ENCODE measurements at places on chromosomes 12 and 14. TPM values are rescaled to one million over a fixed set of nuclear protein-coding genes. Genes with fewer than 3 reads are reported as not detected.

- no peak for DNase-seq
These were observed 223.4 kb downstream of the PCNX1 start for GRCh38 chr14:71130491-71131179.

GRCh38 chr12:57736741-57737466 lies 1.6 kb downstream of the AGAP2 start:
- DNase-seq = no peak

- no peak for DNase-seq
These were observed 89.0 kb downstream of the SH2B3 start for GRCh38 chr12:111494676-111495075.

GRCh38 chr12:101564912-101565311 lies 29.9 kb upstream of the MYBPC1 start:
- no peak for DNase-seq

DNA sequence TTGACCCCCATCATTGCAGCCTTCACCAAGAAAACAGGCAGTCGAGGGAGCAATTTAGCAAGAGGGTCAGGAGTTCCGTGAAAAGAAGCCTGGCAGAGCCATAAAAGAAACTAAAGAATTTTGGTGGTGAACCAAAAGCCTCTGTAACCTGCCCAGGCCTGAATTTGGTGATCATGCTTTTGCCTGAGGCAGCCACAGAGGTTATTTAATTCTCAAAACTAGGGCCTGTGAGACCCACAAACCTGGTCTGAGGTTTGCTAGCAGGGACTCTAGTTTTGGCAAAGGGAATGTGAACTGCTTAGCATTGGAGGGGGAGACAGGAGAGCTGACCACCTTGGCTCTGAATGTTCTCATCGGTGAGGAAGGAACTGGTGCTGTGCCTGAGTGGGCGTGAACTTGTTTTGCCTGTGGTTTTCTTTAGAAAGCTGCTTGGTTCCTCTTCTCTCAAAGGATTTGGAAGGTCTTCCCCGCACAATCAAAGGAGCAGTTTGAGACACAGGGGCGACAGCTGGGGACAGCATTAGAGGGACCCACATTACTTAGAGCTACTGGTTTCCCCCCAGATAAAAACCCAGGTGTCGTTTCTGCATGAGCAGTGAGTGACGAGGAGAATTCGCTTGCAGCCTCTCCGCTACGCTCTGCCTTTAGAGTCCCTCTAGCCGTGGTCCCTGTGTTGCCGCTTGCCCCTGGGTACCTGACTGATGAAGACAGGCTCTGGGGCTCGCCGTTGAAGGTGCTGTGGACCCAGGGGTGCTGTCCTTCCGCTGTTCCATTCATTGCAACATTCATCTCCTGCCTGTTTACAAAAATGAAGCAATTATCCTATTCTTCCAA lies 12.6 kb upstream of the WNT5B start:
- DNase-seq = no peak

DNA sequence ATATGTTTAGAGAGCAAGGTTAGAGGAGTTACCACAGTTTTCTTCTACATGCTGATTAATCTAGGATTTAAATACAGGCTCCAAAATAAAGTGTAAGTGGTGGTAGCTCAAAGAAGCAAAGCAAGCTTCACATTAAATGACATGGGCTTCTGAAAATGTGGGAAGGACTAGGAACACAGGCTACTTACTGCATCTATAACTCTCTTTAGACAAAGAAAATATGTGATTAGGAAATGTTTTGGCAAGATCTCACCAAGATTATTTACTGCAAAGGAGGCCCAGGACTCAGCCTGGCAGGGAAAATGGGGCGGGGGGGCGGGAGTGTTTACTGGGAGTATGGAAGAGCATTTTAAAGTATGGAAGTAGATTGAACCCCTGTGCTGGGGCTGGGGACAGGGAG lies 39.4 kb downstream of the ETV6 start:
- DNase-seq = no peak

GRCh38 chr14:106308839-106309389 lies 782.5 kb downstream of the TMEM121 start:
- peak; percentile 80 for DNase-seq

DNA sequence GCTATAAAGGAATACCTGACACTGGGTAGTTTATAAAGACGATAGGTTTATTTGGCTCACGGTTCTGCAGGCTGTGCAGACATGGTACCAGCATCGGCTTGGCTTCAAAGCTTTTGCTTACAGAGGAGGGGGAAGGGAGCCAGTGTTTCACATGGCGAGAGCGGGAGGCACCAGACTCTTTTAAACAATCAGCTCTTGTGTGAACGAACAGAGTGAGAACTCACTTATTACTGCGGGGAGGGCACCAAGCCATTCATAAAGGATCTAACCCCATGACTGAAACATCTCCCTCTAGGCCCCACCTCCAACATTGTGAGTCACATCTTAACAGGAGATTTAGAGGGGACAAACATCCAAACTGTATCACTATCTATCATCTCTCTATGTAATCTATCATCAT lies 227.4 kb downstream of the TMEM132D start:
- no peak for DNase-seq

DNA sequence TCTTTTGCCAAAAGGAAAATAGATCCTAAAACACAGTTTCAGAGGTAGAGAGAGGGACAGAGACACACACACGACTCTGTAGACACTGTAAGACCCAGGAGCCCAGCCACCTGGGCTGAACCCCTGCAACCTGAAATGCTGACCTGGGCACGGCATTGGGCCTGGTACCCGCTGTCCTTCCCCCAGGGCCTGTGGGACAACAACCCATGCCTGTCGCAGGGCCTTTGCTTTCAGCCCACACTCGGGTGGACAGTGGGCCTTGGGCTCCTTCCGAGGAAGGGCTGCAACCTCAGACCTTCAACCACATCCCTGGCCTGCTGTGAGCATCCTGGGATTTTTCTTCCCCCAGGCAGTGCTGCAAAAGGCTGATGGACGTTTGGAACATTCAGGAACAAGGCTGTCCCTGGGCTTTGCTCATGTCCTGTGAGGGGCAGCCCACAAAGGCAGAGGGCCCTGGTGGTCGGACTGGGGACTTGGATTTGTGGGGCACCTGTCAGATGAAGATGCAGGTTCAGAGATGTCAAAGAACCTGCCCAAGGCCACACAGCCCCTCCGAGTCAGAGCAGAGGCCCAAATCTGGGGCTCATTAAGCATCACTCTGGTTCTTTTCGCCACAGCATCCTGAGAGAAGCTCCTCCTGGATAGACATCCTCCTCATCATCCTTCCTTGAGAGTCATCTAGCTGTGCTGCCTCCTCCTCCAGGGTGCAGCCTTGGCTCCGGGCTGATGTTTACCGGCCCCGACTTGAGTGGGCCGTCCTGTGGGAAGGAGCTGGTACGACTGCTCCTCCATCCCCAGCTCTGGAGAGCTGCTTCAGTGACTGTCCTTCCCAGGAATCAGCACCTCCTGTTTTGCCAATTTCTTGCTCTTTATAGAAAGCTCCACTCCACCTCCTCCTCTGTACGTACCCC lies 32.7 kb downstream of the CCDC92 start:
- peak; percentile 73 for DNase-seq

- no peak for DNase-seq
These were observed 30.3 kb downstream of the DMAC2L start for GRCh38 chr14:50342221-50343078.

DNA sequence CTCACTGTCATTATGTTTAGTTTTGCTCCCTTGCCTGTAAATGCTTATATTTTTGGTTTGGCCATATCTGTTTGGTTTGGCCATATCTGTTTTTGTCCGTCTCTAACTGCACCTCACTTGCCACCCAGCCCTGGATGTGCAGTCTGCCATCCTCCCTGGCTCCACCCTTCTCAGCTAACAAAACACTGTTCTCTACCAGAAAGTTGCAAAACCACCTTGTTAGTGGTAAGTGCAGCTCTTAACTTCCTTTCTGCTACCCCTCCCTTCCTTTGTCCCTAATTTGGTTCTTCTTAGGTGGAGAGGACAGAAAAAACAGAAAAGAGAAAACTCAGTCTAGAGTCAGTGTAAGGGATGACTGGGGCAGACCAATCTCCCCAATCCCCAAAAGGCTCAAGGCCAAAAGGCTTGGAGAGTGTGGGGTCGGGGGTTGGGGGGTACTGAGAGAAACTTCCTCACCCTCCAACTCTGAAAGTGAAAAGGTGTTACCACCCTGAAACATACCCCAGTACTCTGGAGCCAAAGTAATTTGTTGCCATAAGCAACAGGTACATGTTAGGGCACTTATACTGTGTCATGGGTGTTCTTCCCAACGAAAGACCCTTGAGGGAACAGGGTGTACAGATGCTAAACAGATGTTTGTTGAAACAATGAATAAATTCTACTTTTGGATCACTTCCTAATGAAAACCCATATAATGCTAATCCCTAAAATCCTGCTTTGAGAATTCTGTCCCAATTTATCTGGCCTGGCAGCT lies 5.0 kb downstream of the BIN2 start:
- no peak for DNase-seq

DNA sequence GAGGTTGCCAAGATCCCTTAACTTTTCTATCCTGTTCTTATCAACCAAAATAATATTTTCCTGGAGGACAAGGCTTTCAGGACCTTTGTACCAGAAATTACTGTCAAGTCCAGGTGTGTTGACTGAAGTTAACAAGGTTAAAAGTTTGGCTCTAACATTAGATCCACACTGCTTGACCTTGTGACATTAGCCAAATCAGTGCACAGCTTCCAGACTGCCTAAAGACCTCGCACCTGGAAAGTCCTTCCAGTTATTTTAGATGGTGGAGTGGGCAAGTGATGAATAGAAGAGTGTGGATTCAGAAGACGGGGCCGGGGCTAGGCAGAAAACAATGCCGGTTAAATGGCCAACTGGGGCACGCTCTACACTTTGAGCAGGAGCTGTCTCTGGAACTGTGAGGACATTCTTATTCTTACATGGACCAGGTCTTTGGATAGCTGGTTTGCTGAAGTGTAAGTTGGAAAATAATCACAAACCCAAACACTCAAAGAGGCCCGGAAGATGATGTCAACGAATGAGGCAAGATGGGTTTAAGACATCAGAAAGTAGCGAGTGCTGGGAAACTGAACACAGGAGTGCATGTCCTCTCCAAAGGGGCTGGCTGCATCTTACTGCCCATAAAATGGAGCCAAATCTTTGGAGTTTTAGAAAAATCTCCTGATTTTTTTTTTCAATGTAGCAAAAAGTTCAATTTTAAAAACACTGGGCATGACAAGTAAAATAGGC lies 56.3 kb downstream of the NIN start:
- DNase-seq = no peak

- DNase-seq = no peak
These were observed 34.1 kb downstream of the SMUG1 start for GRCh38 chr12:54154681-54155186.

DNA sequence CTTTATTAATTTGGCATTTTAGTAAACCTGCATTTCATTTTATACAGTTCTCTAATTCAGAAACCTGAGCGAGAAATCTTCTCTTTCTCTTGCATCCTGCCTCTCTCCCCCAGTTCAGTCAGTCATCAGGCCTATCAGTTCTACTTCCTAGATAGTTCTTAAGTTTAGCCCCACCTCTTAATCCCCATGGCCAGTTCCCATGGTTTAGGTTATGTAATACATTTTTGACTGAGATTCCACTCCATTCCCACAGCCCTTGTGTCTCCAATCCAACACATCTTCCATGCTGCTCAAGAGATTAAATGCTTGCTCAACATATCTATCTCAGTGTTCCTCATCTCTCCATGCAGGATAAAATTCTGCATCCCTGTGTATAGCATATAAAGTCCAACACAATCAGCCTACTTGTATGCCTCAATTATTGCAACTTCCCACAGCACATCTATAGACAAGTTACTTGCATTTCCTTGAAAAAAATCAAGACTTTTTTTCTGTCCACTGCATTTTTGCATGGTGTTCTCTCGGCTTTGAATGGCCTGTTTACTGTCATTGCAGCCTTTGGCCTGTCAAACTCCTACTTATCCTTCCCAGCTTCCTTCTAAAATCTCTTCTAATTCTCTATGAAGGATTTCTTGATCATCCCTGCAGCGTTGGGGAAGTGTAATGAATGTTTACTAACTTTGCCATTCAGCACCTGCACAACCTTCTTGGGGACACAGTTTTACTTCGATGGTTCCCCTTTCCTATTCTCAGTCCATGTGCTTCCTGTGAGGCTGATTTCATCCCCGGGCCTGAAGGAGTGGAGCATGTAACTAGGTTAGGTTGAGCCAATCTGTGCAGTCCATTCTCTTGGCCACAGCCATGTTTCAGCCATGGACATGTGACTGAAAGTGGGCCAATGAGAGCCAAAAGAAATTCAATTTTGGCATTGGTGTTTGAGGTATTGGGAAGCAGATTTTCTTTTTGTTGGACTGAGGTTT lies 80.8 kb downstream of the DACT1 start:
- no peak for DNase-seq

DNA sequence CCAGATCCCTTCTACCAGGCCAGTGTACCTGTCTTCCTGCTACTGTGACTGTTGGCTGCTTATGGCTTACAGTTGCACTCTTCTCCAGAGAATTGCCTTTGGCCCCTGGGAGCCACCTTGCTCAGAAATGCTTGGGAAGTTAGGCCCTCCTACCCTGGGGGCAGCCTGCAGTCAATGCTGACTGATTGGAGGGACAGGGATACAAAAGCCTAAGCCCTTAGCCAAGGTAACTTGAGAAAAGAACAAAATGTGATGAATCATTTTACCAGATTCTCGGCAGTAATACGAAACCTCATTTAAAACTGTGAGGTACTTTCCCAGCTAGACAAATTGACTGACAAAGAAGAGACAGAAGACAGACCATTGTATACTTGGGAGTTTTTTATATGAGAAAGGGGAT lies 47.3 kb downstream of the PTCSC3 start:
- no peak for DNase-seq

DNA sequence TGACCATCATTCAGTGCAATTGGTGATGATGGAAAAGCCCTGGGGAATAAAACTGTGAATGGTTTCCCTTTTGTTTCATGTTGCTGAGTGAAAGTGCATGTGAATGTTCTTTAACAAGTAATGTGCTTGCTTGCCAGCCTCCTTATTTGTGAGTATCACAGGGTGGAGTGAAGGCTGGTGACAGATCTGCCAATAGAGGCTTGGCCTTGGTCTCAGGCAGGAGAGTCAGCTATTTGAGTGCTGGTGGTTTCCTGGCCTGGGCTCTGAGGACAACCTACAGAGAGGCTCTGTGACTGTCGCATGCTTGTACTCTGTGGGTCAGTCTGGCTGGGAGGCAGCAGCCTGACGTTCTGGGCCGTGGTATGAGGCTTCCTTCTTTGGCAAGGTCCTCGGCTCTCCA lies 20.7 kb downstream of the KRT85 start:
- DNase-seq = no peak

GRCh38 chr12:123057513-123058265 lies 77.2 kb downstream of the ARL6IP4 start:
- DNase-seq = no peak

- DNase-seq = no peak
These were observed 114.4 kb downstream of the TBX5 start for GRCh38 chr12:114291389-114292060.

The PMEL gene
- total RNA-seq = 26.1 TPM

The PYGL gene
- total RNA-seq = 52.0 TPM

The C1S gene
- total RNA-seq = 986 TPM

The KRT85 gene
- total RNA-seq = not detected

The ADAM21 gene
- not detected for total RNA-seq

The KMT2D gene
- total RNA-seq = 63.3 TPM

The CLEC7A gene
- total RNA-seq = 19.4 TPM

The KRT2 gene
- not detected for total RNA-seq

All from posterior vena cava (tissue), 2 donors.